ENCODE measurements at places on chromosomes 12 and 14.

GRCh38 chr12:65510584-65511050, 232.1 kb downstream of the MSRB3 start:
- DNase-seq, result no peak

GRCh38 chr12:94263011-94263811, 114.8 kb downstream of the PLXNC1 start:
- no peak for DNase-seq

- no peak for DNase-seq
These were observed 33.6 kb upstream of the HIGD1C start for GRCh38 chr12:50918584-50919316.

DNA sequence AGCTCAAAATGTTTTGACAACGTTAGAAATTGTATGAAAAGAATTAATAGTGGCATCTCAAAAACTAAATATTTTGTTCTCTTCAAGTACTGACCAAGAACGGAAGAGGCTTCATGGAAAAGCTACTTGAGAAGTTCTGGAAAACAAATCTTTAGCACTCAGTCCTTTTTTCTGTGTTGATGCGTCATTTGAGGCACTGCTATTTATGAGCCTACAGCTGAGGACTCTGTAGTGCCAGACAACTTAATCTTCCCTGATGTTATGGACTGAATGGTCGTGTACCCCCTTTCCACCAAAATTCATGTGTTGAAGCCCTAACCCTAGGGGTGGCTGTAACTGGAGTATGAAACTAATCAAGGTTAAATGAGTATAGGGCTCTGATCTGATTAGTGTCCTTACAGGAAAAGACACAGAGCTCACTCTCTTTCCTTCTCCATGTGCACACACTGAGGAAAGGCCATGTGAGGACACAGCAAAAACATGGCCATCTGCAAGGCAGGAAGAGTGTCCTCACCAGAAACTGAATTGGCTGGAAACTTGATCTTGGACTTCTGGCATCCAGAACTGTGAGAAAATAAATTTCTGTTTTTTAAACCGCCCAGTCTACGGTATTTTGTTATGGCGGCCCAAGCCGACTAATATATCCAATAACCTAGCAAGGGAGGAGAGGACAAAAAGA, 337.0 kb upstream of the CLEC14A start:
- no peak for DNase-seq

GRCh38 chr12:98126637-98127335, 388.6 kb upstream of the TMPO start:
- DNase-seq, result no peak

GRCh38 chr12:23169696-23170013, 544.7 kb downstream of the ETNK1 start:
- DNase-seq, result no peak

DNA sequence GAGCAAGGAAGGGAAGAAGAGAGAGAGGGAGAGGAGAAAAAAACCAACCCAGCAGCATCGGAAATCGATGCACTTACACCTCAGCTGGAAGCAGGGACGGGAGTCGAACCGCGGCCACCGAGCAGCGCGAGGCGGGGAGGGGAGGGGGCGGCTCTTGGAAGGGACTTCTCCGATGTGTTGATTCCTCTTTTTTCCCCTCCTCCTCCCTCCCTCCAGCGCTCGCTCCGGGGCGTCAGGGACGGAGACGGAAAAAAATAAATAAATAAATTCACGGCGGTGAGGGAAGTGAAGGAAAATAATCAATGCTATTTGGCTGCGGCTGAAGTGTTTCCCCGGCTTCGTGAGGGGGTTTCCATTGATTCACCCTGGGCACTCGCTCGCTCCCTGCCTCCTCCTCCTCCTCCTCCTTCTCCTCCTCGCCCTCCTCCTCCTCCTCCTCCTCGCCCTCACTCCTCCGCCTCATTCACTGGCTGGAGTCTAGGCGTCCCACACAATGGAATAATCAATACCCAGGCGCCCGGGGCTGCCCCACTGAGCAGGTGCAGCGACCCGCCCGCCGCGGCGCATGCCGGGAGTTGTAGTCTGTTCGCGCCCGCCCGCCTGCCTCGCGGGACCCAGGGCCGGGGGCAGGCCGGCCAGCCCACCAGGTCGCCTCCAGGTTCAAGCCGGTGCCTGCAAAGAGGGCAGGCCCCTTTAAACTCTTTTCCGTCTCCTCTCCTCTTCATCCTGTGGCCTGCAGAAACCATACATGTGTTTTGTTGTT, at the start of gene ZFHX2:
Gene ZFHX2 (minus strand): TSS at position 500 of the 763 bp plus-strand sequence. CDS start 16,440 bp downstream, outside the sequence.
- peak; percentile 28 for DNase-seq

- no peak for DNase-seq
These were observed 649.3 kb downstream of the GALC start for GRCh38 chr14:87343652-87344051.

DNA sequence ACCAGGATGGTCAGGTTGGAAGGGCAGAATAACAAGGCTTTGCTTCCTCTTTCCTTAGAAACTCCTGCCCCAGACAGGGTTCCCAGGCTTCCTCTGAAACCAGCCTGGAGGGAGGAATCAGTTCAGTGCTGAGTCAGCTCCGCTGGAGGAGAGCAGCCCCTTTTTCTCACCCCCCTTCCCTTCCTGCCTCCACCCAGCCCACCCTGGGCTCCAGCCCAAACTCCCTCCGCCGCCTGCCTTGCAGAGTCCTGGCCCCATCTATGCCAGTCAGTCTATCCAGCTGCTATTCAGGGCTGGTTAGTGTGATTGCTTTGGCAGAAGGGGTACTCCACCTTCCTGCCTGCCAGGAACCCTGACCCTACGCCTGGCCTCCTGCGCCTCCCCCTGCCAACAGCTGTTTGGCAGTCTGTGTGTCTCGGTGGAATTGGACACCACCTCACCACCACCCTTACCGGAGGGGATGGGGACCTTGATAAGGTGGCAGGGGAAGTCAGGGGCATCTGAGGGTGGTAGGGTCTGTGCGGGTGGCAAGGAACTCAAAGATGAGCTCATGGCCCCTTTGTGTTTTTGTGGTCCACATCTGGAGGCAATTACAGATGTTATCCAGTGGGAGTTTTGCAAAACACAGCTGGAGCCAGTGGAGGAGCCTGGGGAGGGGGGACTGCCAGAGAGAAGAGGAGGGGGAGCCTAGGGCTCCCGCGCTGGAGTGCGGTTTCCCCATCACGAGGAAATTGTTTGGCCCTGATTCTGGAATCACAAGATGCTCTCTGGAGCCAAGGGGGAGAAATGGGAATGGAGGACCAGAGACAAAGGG, 12.2 kb downstream of the MMP14 start:
- no peak for DNase-seq

- no peak for DNase-seq
These were observed 63.8 kb downstream of the TNFAIP2 start for GRCh38 chr14:103186909-103187586.

- DNase-seq, result no peak
These were observed 280.0 kb downstream of the DPF3 start for GRCh38 chr14:72613975-72614319.

- no peak for DNase-seq
These were observed 409.1 kb downstream of the NPAS3 start for GRCh38 chr14:33347796-33348195.

DNA sequence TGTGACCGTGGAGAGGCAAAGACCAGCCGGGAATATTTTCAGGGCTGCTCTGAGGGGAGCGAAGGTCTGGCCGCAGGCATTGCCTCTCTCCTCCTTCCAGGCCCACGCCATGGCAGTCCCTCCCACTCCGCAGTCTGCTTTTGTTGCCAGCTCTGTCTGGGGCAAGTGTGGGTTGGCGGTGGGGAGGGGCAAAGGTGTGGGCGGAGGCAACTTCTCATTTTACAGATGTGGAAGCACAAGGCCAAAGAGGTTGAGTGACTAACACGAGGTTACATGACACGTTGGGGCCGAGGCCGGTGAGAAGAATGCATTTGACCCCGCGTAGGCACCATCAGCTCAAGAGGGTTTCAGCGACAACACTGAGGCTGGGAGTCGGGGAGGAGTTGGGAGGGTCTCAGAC, 6.1 kb upstream of the FAIM2 start:
- no peak for DNase-seq

DNA sequence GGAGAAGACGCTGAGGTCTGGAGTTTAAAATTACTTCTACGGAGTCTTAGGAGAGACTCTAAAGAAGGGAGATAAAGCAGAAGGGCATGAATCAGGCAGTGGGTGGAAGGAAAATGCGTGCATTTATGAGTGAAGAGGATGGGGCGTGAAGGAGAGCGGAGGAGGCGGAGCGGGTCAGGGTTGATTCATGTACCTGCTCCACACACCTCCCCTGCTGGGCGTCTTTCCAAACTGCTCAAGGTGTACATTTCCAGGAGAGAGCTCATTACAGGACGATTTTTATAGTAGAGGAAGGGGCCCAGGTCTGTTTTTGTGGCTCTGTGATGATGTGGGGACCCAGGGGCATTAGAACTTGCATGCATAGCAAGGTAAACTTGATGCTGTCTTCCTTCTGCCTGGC, 65.0 kb upstream of the ASPG start:
- DNase-seq, result no peak

- peak; percentile 98 for DNase-seq
These were observed 104.5 kb upstream of the FRMD6 start for GRCh38 chr14:51547260-51547659.

DNA sequence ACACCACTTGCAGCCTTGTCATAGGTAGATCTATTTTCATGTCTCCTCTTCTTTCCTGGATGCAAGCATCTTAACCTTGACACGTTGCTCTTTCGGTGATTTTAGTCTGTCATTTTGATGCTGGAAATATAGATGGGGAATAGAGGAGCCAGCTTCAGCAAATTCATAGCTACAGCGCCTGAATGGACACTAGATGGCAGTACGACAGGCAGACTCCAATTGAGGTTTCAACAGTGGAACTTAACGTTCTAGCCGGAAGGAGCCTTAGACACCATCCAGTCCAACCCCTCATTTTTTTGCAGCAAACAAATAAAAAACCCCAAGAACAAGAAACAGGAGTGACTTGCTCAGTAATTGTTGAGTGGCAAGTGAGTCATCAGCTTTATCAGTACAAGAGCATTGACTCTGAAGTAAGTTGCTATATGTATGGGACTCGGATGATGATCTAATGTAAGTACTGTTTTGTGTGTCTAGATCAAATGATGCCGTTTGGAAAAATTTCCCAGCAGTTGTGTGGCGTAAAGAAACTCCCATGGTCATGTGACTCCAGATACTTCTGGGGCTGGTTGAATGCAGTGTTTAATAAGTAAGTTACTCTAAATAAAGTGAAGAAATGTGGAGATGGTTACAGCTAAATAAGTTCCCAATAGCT, 9.0 kb downstream of the DMAC2L start:
- peak; percentile 93 for DNase-seq

All from HS-5 (cell line).